Aorta (tissue), 5 donors: ENCODE measurements at places on chromosomes 7 and 10. TPM values are rescaled to one million over a fixed set of nuclear protein-coding genes. Genes with fewer than 3 reads are reported as not detected.

GRCh38 chr7:122584676-122585251 lies 114.2 kb downstream of the RNF133 start:
- H3K27me3 ChIP-seq = no peaks in the 10 kb centered on the region
- no peak for DNase-seq
- no peaks in the 10 kb centered on the region for H3K36me3 ChIP-seq
- no peak overlapping the region for H3K4me3 ChIP-seq

DNA sequence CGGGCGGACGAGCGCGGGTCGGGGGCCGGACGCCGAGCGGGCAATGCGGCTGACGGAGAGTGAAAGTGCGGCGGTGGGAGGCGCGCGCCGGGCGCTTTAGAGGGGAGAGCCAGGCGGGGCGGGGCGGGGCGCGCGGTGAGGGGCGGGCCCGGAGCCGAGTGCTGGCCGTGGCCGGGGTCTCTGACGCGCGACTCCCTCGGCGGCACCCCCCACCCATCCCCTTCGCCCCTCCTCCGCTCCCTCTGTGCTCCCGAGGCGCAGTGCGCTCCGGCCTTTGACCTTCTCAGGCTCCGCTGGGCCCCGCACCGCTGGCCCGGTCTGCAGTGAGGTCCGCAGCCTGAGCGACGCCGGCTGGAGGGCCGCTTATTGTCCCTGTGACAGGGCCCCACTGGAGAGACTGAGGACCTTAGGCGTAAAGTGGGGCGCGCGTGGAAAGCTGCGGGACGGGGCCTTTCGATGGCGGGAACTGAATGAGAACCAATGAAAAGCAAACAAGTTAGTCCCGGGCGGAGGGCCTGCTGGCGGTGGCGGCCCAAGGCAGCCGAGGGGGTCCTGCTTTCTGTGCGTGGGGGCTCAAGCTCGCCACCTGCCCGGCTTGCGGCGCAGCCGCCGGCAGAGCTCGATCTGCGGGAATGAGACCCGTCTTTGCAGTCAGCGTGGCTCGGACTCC lies at the start of gene CXCL12:
TSS of gene CXCL12 (minus strand) at position 72 of the 670 bp plus-strand sequence. CDS start 92 bp downstream, outside the sequence.
- H3K27ac ChIP-seq = no peak within 1 kb of the TSS
- no peaks in the 10 kb centered on the region for H3K27me3 ChIP-seq
- peak within 1 kb of the TSS; percentile 40 for H3K4me3 ChIP-seq
- no peaks in the 10 kb centered on the region for H3K4me1 ChIP-seq
- H3K36me3 ChIP-seq = no peaks in the 10 kb centered on the region
- DNase-seq = peak; percentile 74

- DNase-seq = no peak
- H3K27me3 ChIP-seq = no peaks in the 10 kb centered on the region
- no peaks in the 10 kb centered on the region for H3K36me3 ChIP-seq
- H3K4me3 ChIP-seq = no peak overlapping the region
- no peak overlapping the region for H3K27ac ChIP-seq
These were observed 750.2 kb downstream of the XPNPEP1 start for GRCh38 chr10:109173121-109173520.

DNA sequence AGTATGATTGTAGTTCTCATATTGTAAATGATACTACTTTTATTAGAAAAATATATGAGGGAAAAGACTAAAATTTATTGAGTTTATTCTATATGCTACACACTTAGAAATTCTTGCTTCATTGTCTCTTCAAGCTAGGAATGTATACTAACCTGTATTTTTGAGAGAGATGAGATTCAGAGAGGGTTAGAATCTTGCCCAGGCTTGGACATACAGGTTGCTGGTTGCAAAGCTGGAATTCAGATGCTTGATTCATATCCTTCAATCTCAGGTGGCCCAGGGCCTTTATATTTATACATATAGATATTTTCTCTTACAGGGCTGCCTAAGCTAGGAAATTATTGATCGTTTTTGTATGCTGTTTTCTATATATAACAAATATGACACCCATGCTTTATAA lies 324.2 kb downstream of the CDK14 start:
- H3K4me3 ChIP-seq = no peak overlapping the region
- no peak overlapping the region for H3K27ac ChIP-seq
- no peaks in the 10 kb centered on the region for H3K27me3 ChIP-seq
- DNase-seq = no peak
- no peaks in the 10 kb centered on the region for H3K36me3 ChIP-seq
- no peaks in the 10 kb centered on the region for H3K4me1 ChIP-seq

- H3K27ac ChIP-seq = no peak overlapping the region
- H3K4me1 ChIP-seq = no peaks in the 10 kb centered on the region
- H3K36me3 ChIP-seq = no peaks in the 10 kb centered on the region
- no peaks in the 10 kb centered on the region for H3K27me3 ChIP-seq
- peak overlapping the region; percentile 22 for H3K4me3 ChIP-seq
- peak; percentile 35 for DNase-seq
These were observed 43.9 kb downstream of the TNS3 start for GRCh38 chr7:47537716-47538675.

DNA sequence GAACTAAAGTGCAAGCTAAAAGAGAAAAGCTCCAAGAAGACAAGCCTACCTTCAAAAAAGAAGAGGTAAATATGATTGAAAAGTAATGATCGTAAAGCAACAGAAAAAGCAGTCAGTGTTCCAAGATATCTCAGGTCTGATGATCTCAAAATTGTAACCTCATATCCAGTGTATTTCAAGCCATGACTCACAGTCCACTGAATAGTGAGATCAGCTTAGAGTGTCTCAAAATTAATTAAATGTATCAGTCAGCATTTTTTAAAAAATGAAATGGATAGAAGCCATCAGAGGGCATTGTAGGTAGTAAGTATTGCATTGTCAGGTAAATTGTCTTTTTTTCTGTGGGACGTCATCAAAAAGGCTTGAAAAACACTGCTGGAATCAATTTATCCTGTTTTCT lies 50.6 kb upstream of the AGBL3 start:
- peaks cover 7% of the 10 kb centered on the region for H3K4me1 ChIP-seq
- peaks cover 6% of the 10 kb centered on the region for H3K36me3 ChIP-seq
- no peaks in the 10 kb centered on the region for H3K27me3 ChIP-seq
- H3K4me3 ChIP-seq = no peak overlapping the region
- no peak overlapping the region for H3K27ac ChIP-seq
- no peak for DNase-seq

DNA sequence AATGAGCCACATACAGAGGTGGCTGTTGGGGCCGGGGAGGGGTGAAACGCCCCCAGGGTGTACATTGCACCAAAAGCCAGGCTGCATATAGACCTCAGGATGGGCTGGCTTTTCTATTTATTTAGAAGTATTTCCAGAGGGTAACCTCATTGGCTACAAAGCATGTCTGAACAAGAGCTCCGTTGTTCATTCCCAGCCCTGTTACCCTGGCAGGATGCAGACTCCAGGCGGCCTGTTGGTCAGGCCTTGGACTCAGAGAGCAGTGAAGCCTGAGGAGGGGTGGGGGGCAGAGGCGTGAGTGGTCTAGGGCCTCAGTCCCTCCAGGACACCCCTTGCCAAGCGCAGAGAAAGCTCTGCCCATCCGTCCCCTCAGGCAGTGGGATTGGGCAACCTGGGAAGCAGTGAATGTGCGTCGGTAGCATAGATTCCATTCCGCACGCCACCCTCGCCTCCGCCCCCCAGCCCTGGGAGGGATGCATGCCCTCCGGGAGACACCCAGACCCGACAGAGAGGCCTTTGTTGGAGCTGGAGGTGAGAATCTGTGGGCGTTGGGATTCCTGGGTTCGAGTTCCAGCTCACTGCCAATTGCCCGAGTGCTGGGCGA lies 41.9 kb downstream of the TCF7L2 start:
- no peak overlapping the region for H3K4me3 ChIP-seq
- peaks cover 3% of the 10 kb centered on the region for H3K4me1 ChIP-seq
- no peak overlapping the region for H3K27ac ChIP-seq
- DNase-seq = no peak

- H3K4me1 ChIP-seq = peaks cover 2% of the 10 kb centered on the region
- H3K36me3 ChIP-seq = no peaks in the 10 kb centered on the region
- no peak for DNase-seq
- no peak overlapping the region for H3K4me3 ChIP-seq
These were observed 39.1 kb upstream of the CALD1 start for GRCh38 chr7:134740376-134740775.

DNA sequence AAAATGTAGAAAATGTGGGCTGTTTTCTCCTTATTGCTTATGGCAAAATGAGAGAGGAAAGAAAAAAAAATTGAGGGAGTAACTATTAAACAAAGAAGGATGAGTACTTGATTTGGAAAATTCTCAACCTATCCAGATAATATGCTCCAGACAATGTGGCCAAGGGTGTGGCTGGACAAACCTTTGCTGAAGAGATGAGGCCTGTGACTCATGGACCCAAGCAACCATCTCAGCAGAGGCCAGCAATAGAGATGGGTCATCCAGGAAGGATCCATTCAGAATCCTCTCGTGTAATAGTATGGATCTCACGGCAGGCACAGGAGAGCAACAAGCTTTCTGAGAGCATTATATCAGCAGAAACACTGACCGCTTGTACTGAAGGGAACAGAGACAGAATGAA lies 120.3 kb upstream of the CELF2 start:
- H3K4me3 ChIP-seq = no peak overlapping the region
- peaks cover 2% of the 10 kb centered on the region for H3K4me1 ChIP-seq
- no peak overlapping the region for H3K27ac ChIP-seq
- DNase-seq = no peak

GRCh38 chr10:23723796-23724195 lies 284.9 kb downstream of the OTUD1 start:
- H3K36me3 ChIP-seq = no peaks in the 10 kb centered on the region
- H3K27ac ChIP-seq = no peak overlapping the region
- no peak for DNase-seq
- no peaks in the 10 kb centered on the region for H3K27me3 ChIP-seq
- no peaks in the 10 kb centered on the region for H3K4me1 ChIP-seq

GRCh38 chr7:122652876-122653275 lies 46.0 kb downstream of the RNF133 start:
- no peak overlapping the region for H3K27ac ChIP-seq
- no peaks in the 10 kb centered on the region for H3K4me1 ChIP-seq
- no peaks in the 10 kb centered on the region for H3K36me3 ChIP-seq
- H3K4me3 ChIP-seq = no peak overlapping the region
- no peaks in the 10 kb centered on the region for H3K27me3 ChIP-seq

DNA sequence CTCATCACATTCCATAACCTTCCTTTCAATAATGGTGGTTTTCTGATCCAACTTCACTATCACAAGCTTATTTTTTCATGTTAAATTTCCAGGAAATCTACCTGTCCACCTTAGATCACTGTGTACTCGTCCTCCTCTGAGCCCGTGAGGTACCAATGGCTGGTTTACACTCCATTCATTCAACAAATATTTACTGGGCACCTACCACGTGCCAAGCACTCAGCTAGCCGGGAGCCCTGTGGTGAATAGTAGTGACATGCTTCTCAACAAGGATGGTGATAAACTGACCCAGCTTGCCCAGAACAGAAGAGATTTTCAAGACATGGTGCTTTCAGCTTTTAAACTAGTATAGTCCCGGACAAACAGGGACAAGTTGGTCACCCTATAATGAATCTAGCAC lies 98.2 kb downstream of the FAM204A start:
- no peak overlapping the region for H3K4me3 ChIP-seq
- H3K27me3 ChIP-seq = peaks cover 2% of the 10 kb centered on the region
- H3K4me1 ChIP-seq = no peaks in the 10 kb centered on the region

DNA sequence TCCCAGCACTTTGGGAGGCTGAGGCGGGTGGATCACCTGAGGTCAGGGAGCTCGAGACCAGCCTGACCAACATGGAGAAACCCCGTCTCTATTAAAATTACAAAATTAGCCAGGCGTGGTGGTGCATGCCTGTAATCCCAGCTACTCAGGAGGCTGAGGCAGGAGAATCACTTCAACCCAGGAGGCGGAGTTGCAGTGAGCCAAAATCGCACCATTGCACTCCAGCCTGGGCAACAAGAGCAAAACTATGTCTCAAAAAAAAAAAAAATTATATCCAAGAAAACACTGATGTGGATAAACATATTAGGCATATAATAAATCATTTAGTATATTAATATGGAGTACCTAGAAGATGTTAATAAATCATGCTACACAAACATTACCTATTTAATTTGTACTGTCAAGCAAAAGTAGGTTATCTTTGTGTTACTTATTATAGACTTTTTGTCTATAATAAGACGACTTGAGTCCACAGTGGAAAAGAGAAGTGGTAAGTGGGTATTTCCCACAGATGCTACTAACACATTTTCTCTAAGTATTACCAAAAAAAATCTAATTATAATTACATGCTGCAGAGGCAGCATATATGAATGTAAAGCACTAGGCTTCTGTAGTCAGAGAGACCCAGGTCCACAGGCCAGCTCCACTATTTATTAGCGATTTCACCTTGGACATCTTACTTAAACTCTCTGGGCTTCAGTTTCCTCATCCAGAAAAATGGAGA lies 34.5 kb downstream of the DNMBP start:
- no peaks in the 10 kb centered on the region for H3K36me3 ChIP-seq
- H3K27ac ChIP-seq = no peak overlapping the region
- peaks cover 9% of the 10 kb centered on the region for H3K4me1 ChIP-seq
- H3K27me3 ChIP-seq = no peaks in the 10 kb centered on the region
- no peak for DNase-seq
- no peak overlapping the region for H3K4me3 ChIP-seq

DNA sequence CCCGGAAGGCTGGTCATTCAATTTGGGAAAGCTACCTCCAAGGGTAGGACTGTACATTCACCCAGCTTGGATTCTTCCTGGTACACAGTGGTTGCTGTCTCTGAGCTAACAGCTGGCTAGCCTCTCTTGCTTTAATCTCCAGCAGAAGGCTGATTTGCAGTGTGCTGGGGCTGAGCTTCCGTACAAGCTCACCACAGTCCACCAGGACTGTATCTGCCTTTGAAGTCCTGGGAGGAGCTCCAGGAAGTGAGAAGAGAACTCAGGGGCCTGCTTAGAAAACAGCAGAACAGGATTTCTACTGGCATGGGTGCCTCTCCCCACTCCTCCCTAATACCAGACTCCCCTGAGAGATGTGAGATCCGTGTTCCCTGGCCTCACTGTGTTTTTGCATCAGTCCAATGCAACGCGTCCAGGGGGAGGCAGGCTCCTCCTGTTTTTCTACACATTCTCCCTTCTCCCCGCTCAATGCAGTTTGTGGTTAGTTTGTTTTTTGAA lies 6.6 kb downstream of the AFAP1L2 start:
- no peak overlapping the region for H3K4me3 ChIP-seq
- H3K27me3 ChIP-seq = no peaks in the 10 kb centered on the region
- no peaks in the 10 kb centered on the region for H3K4me1 ChIP-seq
- H3K36me3 ChIP-seq = no peaks in the 10 kb centered on the region
- H3K27ac ChIP-seq = no peak overlapping the region
- no peak for DNase-seq

DNA sequence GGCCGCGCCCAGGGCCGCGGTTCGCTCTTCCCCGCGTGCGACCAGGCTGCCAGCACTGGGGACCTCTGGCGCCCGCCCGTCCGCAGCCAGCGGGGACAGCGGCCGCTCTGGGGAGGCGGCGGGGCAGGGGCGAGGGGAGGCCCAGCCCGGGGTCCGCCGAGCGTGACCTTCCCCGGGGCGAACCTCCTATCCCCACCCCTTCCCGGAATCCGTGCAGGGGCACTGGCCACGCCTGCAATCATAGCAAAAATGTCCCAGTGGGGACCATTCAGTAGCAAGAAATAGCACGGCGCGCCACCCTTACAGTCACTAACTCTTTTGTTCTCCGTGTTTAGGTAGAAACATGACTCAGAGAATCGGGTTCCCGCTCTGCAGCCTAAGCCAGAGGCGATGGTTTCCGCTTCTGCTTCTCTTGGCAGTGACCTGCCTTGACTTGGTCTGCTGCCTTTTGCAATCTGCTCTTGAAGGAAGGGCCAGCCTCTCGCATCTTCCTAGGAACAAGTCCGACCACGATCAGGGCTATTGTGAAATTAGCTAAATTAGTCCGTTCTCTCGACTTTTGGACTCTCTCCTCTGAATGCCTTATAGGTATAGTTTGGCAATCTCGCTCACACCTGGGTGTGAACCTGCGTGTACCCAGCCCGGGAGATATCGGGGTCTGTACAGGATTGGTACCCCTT lies 79.3 kb upstream of the ACBD5 start:
- DNase-seq = peak; percentile 86
- H3K27ac ChIP-seq = no peak overlapping the region
- H3K4me1 ChIP-seq = no peaks in the 10 kb centered on the region
- no peaks in the 10 kb centered on the region for H3K36me3 ChIP-seq
- H3K27me3 ChIP-seq = no peaks in the 10 kb centered on the region

MYH16 gene
- total RNA-seq = 0.29 TPM

NKX2-3 gene
- not detected for total RNA-seq

PNLIP gene
- total RNA-seq = 2.3 TPM
